ENCODE measurements at places on chromosomes 4 and X.

GRCh38 chrX:70470850-70471289 lies 26.2 kb downstream of the DLG3 start:
- no peak for DNase-seq

DNA sequence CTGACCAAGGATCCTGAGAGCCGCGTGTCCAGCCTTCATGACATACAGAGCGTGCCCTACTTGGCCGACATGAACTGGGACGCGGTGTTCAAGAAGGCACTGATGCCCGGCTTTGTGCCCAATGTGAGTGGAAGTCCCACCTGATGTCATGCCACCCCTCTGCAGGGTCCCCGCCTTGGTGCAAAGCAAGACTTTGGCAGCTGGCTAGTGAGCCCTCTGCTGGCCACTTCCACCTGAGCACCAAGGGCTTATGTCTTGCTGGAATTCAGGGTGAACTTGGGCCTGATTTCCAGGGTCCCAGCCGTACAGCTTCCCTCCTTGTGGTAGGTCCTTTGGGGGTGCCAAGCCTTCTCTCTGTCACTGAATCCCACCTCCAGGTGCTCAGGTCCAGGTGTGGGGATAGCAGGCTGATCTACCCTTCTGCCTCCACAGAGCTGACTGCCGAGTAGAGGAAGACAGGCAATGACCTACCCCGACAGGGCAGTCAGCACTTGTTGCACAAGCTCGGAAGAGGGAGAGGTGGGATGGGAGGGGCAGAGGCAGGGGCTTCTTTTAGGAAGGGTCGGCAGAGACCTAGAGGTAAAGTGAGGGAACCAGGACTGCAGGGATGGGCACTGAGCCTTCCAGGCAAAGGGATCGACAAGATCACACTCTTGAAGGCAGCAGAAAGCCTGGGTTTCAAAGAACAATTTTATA lies 248.1 kb downstream of the EVC2 start:
- DNase-seq: no peak

GRCh38 chr4:34732176-34732950 lies 1512.0 kb downstream of the ARAP2 start:
- DNase-seq: no peak

DNA sequence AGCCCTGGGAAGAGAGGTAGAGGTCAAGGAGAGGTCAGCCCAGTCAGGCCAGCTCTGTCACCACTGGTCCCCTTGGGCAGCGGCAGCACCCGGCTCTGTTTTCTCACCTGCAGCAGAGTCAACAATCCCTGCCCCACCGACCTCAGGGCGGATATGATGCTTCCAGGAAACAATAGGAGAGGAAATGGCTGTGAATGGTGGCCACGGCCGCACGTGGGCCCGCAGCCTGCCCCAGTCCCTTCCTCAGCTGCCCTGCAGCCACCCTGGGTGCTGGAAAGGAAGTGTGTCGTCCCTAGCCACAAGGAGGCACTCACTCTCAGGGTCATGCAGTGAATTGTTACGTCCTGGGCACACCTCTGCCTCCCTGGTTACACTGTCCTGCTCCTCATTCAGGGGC lies 92.5 kb upstream of the ENPP6 start:
- no peak for DNase-seq

DNA sequence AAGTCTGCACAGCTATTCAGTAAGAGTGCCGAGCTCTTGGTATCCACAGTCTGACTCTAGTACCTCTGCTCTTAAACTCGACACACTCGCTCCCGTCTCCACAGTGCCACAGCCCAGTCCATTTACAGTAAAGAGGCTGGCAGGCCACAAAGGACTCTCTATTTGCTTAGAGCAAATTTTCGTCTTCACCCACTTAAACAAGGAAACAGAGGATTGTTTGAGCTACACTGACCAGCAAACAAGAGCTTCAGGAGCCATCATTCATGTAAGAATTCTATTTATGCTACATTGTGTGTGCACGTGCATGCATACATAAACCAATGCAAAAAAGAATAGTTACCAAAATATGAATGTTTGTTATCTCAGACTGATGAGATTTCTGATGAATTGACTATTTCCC lies 290.2 kb downstream of the USP46 start:
- no peak for DNase-seq

DNA sequence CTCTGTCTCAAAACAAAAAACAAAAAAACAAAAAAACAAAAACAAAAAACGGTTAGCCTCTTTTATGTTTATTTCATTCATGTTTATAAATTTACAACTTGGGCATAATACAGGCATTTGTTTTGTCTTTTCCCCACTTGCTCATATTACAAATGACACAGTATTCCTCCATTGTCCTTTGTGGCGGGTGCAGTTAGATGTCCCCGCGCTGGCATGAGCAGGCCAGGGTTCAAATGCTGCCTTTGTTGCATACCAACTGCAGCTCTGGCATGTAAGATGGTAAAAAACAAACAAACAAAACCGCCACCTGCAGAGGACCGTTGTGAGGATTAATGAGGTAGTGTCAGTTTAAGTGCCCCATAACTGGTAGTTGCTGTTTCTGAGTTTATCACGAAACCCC lies 16.1 kb upstream of the HPF1 start:
- no peak for DNase-seq

DNA sequence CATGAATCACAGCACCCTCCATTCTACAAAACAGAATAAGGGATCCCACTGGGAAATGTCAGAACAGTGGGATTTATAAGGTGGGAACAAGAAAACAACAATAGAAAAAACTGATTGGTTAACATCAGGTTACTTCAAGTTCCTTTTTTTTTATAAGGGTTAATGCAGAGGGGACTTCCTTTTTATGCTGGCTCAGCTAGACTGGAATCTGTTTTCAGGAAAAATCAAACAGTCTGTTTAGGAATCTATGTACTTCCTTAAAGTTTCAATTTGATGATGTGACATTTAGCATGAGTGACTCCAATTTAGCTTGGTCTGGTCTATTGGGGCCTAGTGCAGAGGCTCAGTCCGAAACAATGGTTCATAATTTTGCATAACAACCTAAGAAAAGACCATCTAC lies 192.9 kb downstream of the ADGRA3 start:
- DNase-seq: no peak

- no peak for DNase-seq
Measured at GRCh38 chr4:182684796-182685195, 232.4 kb downstream of the DCTD start.

DNA sequence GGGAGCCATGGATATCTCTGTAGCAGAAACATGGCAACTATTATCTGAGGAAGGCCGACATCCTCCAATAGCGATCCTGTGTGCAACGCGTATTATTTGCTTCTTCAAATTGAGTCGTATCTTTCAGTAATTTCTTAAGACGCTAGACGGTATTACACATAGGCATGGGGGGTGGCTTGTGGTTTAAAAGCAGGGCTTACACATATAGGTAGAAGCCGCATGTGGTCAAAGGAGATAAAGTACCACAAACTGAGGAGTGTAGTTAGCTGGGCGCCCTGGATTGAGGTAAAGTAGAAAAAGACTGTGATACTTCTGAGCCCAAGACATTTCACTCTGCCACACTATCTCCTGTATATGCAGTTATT lies 94.6 kb downstream of the SORBS2 start:
- no peak for DNase-seq

- peak; percentile 17 for DNase-seq
Measured at GRCh38 chr4:10457255-10457801, at the start of gene ZNF518B. TSS of gene ZNF518B (minus strand) at chr4:10457426. CDS start at chr4:10446328, 11,098 bp downstream.

GRCh38 chr4:184645904-184646610 lies 3.2 kb downstream of the CASP3 start:
- no peak for DNase-seq

DNA sequence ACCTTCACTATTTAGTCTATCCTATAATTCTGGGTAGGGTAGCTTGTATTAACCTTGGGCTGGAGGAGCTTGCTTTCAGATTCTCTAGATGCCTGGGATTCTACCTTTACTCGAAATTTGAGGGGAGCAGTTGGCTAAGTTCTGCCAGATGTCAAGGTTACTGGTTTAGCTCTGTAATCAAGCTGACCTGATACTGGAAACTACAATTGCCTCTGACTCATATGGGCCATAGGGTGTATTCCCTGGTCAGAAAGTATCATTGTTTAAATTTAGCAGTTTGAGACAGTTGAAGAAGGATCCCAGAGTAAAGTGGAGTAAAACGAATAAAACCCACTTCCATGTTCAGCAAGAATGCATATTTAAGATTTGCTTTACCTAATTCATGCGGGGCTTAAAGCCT lies 337.6 kb downstream of the SPIN4 start:
- no peak for DNase-seq

DNA sequence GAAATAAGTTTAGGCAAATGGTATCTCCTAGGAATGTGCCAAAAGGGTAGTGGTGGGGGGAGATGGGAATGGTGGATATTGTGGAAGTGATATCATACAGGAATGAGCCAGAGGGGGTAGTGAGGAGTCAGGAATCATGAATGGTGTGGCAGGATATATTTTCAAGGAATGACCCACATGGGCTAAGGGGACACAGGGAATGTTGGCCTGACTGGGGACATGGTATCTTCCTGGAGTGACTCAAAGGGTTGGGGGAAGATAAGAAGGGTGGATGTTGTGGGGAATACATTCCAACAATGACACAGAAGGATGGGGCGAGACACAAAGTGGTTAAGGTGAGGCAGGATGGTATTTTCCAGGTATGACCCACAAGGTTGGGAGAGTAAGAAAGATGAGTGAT lies 60.6 kb downstream of the MAOA start:
- no peak for DNase-seq

DNA sequence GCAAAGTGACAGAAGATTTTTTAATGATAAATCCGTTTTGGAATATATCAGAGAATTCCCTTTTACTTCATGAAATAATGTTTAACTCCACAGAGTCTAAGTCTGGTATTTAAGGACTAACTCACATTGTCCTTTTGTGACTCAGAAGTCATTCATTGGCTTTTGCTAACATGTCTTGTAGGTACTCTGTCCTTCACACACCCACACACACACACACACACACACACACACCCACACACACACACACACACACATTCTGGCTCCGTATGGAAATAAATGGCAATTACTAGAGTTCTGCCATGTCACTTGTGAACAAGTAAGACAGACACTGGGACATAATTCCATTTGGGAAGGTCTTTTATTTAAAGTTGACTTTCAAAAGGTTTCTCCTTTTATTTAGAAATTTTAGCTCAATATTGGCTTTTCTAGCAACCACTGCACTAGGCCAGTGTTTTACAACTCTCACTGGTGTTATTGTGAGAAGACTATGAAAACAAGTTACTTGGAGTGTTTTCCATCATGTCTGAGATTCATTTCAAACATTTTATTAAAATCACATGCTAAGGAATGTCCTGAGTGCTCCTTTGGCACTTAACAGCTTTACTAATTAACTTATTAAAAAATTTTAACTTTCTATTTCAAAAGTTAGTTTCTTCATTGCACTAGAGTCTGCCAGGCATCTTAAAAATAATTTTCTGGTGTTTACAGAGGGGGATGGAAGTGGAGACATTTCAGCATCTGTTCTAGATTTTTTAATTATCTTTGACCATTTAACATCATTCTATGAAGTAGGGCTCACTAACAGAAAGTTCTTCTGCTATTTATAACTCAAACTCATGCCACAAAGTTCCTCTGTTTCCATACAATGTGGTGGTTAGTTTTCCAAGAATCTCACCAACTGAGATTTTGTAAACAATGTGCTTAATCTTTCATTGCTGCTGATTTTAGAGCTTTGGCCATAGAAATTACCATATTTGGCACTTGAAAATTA lies 240.3 kb upstream of the GPC4 start:
- DNase-seq: no peak

- no peak for DNase-seq
Measured at GRCh38 chr4:109690690-109691410, 12.4 kb downstream of the CASP6 start.

- no peak for DNase-seq
Measured at GRCh38 chr4:76952071-76952470, 2.5 kb downstream of the SEPTIN11 start.

DNA sequence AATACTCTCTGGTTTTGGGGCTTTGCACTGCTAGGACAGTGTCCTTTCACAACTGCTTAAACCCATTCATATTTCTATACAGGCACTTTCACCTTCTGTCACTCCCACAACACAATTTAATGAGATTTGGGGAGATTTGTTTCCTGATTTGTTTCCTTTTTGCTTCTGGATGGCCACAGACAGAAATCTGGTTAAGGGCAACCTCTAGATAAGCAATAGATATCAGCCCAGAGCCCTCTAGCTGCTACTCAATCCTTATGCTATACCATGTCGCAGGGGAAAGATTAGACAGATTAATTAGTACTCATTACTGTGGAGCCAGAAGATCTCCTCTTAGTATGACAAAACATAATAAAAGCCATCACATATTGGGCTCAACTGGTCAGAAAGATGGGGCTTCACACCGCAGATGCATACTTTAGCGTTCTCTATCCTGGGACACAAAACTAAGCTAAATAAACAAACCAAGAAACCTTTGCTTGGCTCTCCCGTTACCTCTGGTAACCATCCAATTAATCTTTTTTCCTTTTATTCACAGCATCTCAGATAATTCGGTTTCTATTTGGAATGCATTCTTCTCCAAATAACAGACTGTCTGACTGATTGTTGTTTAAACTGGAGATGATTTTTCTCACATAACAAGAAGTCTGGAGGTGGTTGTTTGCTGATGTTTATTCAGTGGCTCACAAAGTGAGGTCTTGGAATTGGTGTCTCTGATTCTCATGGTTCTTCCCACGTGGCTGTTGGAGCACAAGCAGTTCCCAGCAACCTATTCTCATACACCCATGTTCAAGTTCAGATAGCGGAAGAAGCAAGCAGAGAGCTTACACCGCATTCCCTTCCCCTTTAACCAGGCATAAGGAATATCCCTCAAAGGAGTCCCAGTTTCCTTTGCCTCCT lies 41.0 kb upstream of the ZNF330 start:
- DNase-seq: no peak

DNA sequence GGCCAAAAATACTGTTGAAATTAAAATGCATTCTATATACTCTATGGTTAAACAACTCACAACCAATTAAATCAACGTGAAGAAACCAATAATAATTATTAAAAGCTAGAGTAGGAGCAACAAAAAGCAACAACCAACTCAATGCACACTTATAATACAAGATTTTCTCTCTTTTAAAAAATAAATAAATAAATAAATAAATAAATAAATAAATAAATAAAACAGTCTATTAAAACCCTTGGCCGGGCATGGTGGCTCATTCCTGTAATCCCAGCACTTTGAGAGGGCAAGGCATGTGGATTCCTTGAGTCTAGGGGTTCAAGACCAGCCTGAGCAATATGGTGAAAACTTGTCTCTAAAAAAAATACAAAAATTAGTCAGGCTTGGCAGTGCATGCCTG lies 62.7 kb downstream of the ENOX2 start:
- DNase-seq: no peak

- DNase-seq: no peak
Measured at GRCh38 chr4:86159216-86159615, 200.6 kb downstream of the MAPK10 start.

- DNase-seq: peak; percentile 2
Measured at GRCh38 chr4:129362691-129363274, 266.8 kb downstream of the C4orf33 start.

DNA sequence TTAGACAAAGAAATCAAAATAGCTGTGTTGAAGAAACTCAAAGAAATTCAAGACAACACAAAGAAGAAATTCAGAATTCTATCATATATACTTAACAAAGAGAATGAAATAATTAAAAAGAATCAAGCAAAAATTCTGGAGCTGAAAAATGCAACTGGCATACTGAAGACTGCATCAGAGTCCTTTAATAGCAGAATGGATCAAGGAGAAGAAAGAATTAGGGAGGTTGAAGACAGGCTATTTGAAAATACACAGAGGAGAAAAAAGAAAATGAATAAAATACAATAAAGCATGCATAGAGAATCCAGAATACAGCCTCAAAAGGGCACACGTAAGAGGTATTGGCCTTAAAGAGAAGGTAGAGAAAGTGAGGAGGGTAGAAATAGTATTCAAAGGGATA lies 179.5 kb upstream of the SPIN4 start:
- DNase-seq: no peak

All from hypothalamus (tissue), 51 donors.